ENCODE measurements at places on chromosomes 6 and 20. TPM values are rescaled to one million over a fixed set of nuclear protein-coding genes. Genes with fewer than 3 reads are reported as not detected.

Gene EHMT2
- total RNA-seq = 43.8 TPM

Gene SOBP
- total RNA-seq = 1.7 TPM

Gene ZC3H12D
- total RNA-seq = not detected

Gene MEI4
- total RNA-seq = not detected

Gene RSPO3
- 5.8 TPM for total RNA-seq

Gene CST7
- not detected for total RNA-seq

Gene KIF16B
- 9.4 TPM for total RNA-seq

Gene NELFE
- 128 TPM for total RNA-seq

Gene GRM1
- not detected for total RNA-seq

Gene JPH2
- total RNA-seq = under 0.01 TPM

Data from epithelial cell of umbilical artery (primary cell).